Activated CD4-positive, alpha-beta T cell treated with anti-CD3 and anti-CD28 coated beads, Interleukin-2, amount 10 ng/mL, durations not matched to agents 24 days and 14 days (primary cell): ENCODE measurements at places on chromosomes 7 and 10. TPM values are rescaled to one million over a fixed set of nuclear protein-coding genes. Genes with fewer than 3 reads are reported as not detected.

- no peak overlapping the region for H3K27ac ChIP-seq
Observed at GRCh38 chr7:14900051-14900450, 2.5 kb downstream of the DGKB start.

- no peak overlapping the region for H3K27ac ChIP-seq
- no peaks in the 10 kb centered on the region for H3K36me3 ChIP-seq
Observed at GRCh38 chr7:122970740-122971725, 24.5 kb downstream of the TAS2R16 start.

- no peak overlapping the region for H3K27ac ChIP-seq
- peaks cover 25% of the 10 kb centered on the region for H3K36me3 ChIP-seq
- H3K4me1 ChIP-seq, result peaks cover 49% of the 10 kb centered on the region
- H3K27me3 ChIP-seq, result no peaks in the 10 kb centered on the region
- H3K4me3 ChIP-seq, result peak overlapping the region; percentile 73
- DNase-seq, result no peak
Observed at GRCh38 chr10:60570896-60571295, 181.2 kb upstream of the ANK3 start.

CYP2C19 gene
- 0.33 TPM in 1 of 2 replicates, not detected in the other for total RNA-seq

ADCY1 gene
- total RNA-seq, result 1.5 and 2.8 TPM in 2 replicates

GRCh38 chr10:48943096-48943495, 3.5 kb upstream of the LRRC18 start:
- no peak overlapping the region for H3K4me3 ChIP-seq
- no peak for DNase-seq

LBX1 gene
- total RNA-seq, result not detected in 2 replicates

DNA sequence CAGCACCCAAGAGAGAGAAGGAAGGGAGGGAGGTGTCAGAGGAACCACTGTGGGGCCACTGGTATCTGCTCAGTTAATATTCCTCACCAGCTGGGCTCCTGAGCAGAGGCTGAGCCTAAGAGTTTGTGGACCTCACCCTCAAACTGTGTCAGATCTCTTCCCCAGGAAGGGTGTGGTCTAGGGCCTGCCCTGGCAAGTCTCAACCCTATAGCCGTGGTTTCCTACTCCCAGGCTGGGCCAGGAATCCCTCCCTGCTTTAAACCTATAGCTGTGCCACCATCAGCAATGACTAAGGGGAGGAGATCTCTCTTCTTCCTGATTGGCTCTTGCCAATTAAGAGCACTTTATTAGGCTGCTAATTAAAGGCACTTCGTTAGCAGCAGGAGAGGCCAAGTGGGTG, 29.9 kb downstream of the POLL start:
- peak overlapping the region; percentile 12 for H3K4me3 ChIP-seq
- DNase-seq, result peak; percentile 74
- peaks cover 4% of the 10 kb centered on the region for H3K36me3 ChIP-seq
- no peaks in the 10 kb centered on the region for H3K27me3 ChIP-seq
- peaks cover 13% of the 10 kb centered on the region for H3K4me1 ChIP-seq

- DNase-seq, result no peak
- no peak overlapping the region for H3K27ac ChIP-seq
- no peaks in the 10 kb centered on the region for H3K36me3 ChIP-seq
- no peaks in the 10 kb centered on the region for H3K4me1 ChIP-seq
- peaks cover 2% of the 10 kb centered on the region for H3K27me3 ChIP-seq
Observed at GRCh38 chr7:78224923-78225322, 426.4 kb downstream of the PHTF2 start.

DNA sequence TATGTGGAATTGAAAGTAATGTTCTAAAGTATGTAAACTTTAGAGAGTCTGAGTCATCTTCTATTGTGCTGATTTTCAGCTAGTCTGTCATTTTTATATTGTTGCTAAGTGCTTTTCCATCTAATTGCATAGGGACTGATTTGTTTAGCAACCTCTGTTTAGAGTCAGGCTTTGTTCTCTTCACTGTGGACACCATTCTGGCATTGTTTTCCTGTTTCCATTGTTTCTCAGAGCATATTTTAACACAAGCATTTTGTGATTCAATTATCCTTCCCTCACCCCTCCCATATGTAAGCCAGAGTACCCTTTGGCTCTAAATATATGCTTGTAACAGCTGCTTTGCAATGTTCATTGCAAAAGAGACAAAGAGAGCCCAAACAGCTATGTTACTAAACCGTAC, 748.4 kb upstream of the PHF14 start:
- H3K4me1 ChIP-seq, result no peaks in the 10 kb centered on the region
- no peak overlapping the region for H3K27ac ChIP-seq
- no peaks in the 10 kb centered on the region for H3K27me3 ChIP-seq

GRCh38 chr10:76113952-76114351, 682.5 kb downstream of the LRMDA start:
- H3K36me3 ChIP-seq, result no peaks in the 10 kb centered on the region
- H3K27me3 ChIP-seq, result no peaks in the 10 kb centered on the region
- no peak for DNase-seq
- H3K27ac ChIP-seq, result no peak overlapping the region
- H3K4me1 ChIP-seq, result no peaks in the 10 kb centered on the region
- H3K4me3 ChIP-seq, result no peak overlapping the region

GRCh38 chr10:33150146-33150545, 184.3 kb downstream of the NRP1 start:
- H3K36me3 ChIP-seq, result no peaks in the 10 kb centered on the region
- no peak overlapping the region for H3K27ac ChIP-seq
- no peak overlapping the region for H3K4me3 ChIP-seq

GRCh38 chr10:29229258-29229705, 59.6 kb upstream of the LYZL1 start:
- H3K4me3 ChIP-seq, result no peak overlapping the region
- H3K4me1 ChIP-seq, result no peaks in the 10 kb centered on the region
- H3K27me3 ChIP-seq, result no peaks in the 10 kb centered on the region
- no peak overlapping the region for H3K27ac ChIP-seq
- DNase-seq, result no peak

DNA sequence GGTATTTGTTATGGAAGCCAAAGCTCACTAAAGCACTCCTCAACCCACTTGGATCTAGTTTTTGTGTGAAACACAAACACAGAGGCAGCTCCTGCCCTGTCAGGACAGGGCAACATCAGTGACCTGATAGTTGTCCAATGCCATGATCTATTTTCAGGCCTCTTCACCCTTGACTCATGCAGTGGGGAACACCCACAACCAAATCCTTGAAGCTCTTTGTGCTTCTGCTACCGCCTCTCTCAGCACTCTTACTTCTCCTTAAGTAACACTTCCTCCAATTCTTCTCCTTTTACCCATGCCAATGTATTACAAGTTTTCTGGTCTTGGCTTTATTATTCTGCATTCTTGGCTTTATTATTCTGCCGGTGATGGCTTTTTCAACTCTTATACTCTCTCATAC, 425.3 kb downstream of the INHBA start:
- H3K27me3 ChIP-seq, result no peaks in the 10 kb centered on the region
- no peaks in the 10 kb centered on the region for H3K36me3 ChIP-seq
- H3K4me1 ChIP-seq, result no peaks in the 10 kb centered on the region

RET gene
- total RNA-seq, result 0.12 and 0.62 TPM in 2 replicates

GRCh38 chr7:90231304-90231703, 13.7 kb upstream of the CFAP69 start:
- no peak overlapping the region for H3K4me3 ChIP-seq
- H3K27ac ChIP-seq, result no peak overlapping the region
- no peaks in the 10 kb centered on the region for H3K4me1 ChIP-seq
- H3K36me3 ChIP-seq, result no peaks in the 10 kb centered on the region
- H3K27me3 ChIP-seq, result peaks cover 10% of the 10 kb centered on the region

SLIT1 gene
- 0.17 and 0.26 TPM in 2 replicates for total RNA-seq

ZNF398 gene
- 11.7 and 14.2 TPM in 2 replicates for total RNA-seq

- peak overlapping the region; percentile 97 for H3K4me3 ChIP-seq
- H3K27ac ChIP-seq, result no peak overlapping the region
- peaks cover 24% of the 10 kb centered on the region for H3K36me3 ChIP-seq
- H3K4me1 ChIP-seq, result peaks cover 42% of the 10 kb centered on the region
- H3K27me3 ChIP-seq, result no peaks in the 10 kb centered on the region
- no peak for DNase-seq
Observed at GRCh38 chr7:2523461-2523936, 3.9 kb downstream of the LFNG start.

DNA sequence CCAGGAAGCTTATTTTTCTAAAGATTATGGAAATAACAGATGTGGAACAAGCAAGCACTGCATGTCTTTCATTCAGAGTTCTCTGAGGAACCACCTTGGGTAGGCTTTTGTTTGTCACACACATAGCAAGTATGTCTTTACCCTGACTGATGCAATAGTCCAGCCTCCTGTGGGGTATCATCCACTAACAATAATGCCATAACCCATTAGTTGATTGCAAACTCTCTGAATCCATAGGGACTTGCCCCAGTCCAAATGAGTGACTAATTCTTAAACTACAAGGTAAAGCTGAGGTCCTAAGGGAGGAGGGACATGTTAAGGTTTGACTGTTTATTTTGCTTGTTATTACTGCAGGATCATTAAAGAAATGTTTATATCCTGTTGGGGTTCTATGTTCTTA, 151.4 kb upstream of the PRPS1L1 start:
- H3K4me1 ChIP-seq, result peaks cover 10% of the 10 kb centered on the region
- no peak overlapping the region for H3K4me3 ChIP-seq
- peaks cover 4% of the 10 kb centered on the region for H3K27me3 ChIP-seq
- no peak overlapping the region for H3K27ac ChIP-seq
- DNase-seq, result no peak

- H3K27me3 ChIP-seq, result peaks cover 18% of the 10 kb centered on the region
- no peak overlapping the region for H3K4me3 ChIP-seq
- H3K4me1 ChIP-seq, result no peaks in the 10 kb centered on the region
- H3K27ac ChIP-seq, result no peak overlapping the region
Observed at GRCh38 chr10:104472505-104472904, 118.9 kb downstream of the CFAP58 start.

- H3K36me3 ChIP-seq, result peaks cover 8% of the 10 kb centered on the region
- DNase-seq, result no peak
- no peak overlapping the region for H3K4me3 ChIP-seq
- H3K27me3 ChIP-seq, result peaks cover 2% of the 10 kb centered on the region
Observed at GRCh38 chr7:138162236-138162635, 86.0 kb downstream of the AKR1D1 start.

GRCh38 chr10:35927990-35928488, 285.9 kb upstream of the FZD8 start:
- DNase-seq, result no peak
- no peak overlapping the region for H3K27ac ChIP-seq
- H3K4me1 ChIP-seq, result no peaks in the 10 kb centered on the region
- no peaks in the 10 kb centered on the region for H3K27me3 ChIP-seq
- H3K36me3 ChIP-seq, result no peaks in the 10 kb centered on the region
- no peak overlapping the region for H3K4me3 ChIP-seq

DNA sequence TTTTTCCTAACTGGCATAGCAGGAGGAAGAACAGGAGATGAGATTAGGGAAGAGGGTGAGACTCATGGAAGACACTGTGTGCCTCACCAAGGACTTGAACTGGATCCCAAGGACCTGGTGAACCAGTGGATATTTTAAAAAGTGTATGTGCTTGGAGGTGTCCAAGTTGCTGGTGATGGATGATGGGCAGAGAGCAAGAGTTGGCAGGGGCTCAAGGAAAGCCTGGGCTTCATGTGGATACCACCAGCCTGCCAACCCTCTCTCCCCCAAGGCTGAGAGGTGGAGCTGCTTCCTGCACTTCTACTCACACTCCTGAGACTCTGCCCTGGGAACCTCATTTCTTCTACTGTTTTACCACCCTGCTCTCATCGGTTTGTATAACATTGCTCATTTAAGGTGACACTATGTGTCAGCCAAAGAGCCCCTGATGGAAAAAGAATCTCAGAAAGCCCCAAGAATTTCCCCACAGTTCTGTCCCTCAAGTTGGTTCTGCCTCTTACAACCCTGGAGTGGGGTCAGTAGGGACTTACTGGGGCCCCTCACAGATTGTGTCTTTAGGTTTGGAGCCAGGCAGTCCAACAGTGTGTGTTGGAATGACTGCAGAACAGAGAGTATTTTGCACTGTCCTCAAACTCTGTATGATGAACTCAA, 56.2 kb upstream of the PDCD4 start:
- no peak for DNase-seq
- H3K27ac ChIP-seq, result peak overlapping the region; percentile 11
- H3K27me3 ChIP-seq, result no peaks in the 10 kb centered on the region
- no peaks in the 10 kb centered on the region for H3K36me3 ChIP-seq

GRCh38 chr10:31656851-31657433, 271.7 kb downstream of the ARHGAP12 start:
- no peak overlapping the region for H3K27ac ChIP-seq
- H3K27me3 ChIP-seq, result peaks cover 19% of the 10 kb centered on the region
- no peak for DNase-seq
- no peak overlapping the region for H3K4me3 ChIP-seq
- H3K36me3 ChIP-seq, result no peaks in the 10 kb centered on the region

- H3K4me1 ChIP-seq, result no peaks in the 10 kb centered on the region
- peaks cover 16% of the 10 kb centered on the region for H3K27me3 ChIP-seq
- H3K27ac ChIP-seq, result no peak overlapping the region
- H3K4me3 ChIP-seq, result no peak overlapping the region
Observed at GRCh38 chr10:61018146-61018545, 74.2 kb upstream of the RHOBTB1 start.

- no peaks in the 10 kb centered on the region for H3K36me3 ChIP-seq
- no peak overlapping the region for H3K4me3 ChIP-seq
Observed at GRCh38 chr7:1422512-1423263, 36.6 kb downstream of the MICALL2 start.

RGR gene
- not detected in 2 replicates for total RNA-seq

- no peak overlapping the region for H3K27ac ChIP-seq
- H3K27me3 ChIP-seq, result no peaks in the 10 kb centered on the region
- H3K4me1 ChIP-seq, result peaks cover 2% of the 10 kb centered on the region
- no peak overlapping the region for H3K4me3 ChIP-seq
- peaks cover 3% of the 10 kb centered on the region for H3K36me3 ChIP-seq
- DNase-seq, result no peak
Observed at GRCh38 chr7:33142585-33142984, 13.2 kb downstream of the BBS9 start.

DNA sequence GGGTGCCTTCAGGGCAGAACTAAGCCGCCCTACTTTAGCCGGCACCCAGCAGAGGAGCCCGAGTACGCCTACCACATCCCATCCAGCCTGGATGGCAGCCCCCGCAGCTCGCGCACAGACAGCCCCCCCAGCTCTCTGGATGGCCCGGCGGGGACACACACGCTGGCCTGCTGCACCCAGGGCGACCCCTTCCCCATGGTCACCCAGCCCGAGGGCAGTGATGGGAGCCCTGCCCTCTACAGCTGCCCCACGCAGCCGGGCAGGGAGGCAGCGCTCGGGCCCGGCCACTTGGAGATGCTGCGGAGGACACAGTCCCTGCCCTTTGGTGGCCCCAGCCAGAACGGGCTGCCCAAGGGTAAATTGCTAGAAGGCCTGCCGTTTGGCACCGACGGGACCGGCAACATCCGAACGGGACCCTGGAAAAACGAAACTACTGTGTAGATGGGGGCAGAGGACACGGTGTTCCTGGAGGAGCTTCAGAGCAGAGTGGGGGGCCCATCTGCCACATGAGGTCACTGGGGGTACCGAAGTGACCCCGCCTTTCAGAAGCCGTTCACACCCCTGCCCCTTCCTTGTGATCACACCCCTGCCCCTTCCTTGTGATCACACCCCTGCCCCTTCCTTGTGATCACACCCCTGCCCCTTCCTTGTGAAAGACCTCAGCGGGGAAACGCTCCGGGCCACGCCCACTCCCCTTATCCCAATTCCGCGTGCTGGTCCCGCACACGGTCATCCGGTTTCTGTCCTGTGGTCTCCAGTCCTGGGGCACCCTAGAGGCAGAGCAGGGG, 30.8 kb upstream of the KNDC1 start:
- H3K36me3 ChIP-seq, result no peaks in the 10 kb centered on the region
- DNase-seq, result no peak
- H3K27me3 ChIP-seq, result peaks cover 3% of the 10 kb centered on the region
- H3K4me1 ChIP-seq, result peaks cover 2% of the 10 kb centered on the region

KLF14 gene
- total RNA-seq, result not detected in 2 replicates

CPSF4 gene
- 83.5 and 89.0 TPM in 2 replicates for total RNA-seq

NUP42 gene
- 51.9 and 60.9 TPM in 2 replicates for total RNA-seq

- H3K27me3 ChIP-seq, result peaks cover 6% of the 10 kb centered on the region
- no peaks in the 10 kb centered on the region for H3K4me1 ChIP-seq
- no peak overlapping the region for H3K27ac ChIP-seq
- H3K4me3 ChIP-seq, result no peak overlapping the region
- no peaks in the 10 kb centered on the region for H3K36me3 ChIP-seq
Observed at GRCh38 chr7:151395036-151395367, 14.8 kb downstream of the WDR86 start.
